ENCODE measurements at places on chromosomes 6 and 20.

DNA sequence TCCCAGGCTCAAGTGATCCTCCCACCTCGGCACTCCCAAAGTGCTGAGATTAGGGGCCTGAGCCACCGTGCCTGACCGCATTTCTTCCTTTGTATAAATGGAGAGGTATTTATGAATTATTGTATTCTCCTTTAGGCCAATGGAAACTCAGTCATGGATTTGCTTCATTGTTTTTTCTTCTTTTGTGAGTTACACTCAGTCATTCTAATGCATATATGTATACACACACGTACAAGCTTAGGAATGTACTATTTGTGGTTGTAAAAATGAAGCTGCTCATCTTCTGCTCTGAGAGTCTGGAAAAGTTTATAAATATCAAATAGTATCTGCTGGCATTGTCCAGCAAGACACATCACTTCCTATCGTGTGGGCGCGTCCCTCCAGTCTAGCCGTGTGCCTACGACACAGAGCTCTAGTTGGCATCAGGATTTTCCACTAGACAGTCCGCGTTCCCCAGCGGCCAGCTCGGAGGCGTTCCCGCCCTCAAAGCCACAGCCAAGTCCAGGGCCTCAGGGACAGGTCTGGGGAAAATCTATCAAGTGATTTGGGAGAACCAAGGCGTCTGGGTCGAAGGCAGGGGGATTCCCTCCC, 215.2 kb downstream of the NFATC2 start:
- DNase-seq = no peak

GRCh38 chr6:155115893-155116570, 120.9 kb downstream of the TIAM2 start:
- DNase-seq = no peak

- DNase-seq = no peak
These were observed 102.1 kb upstream of the PHACTR1 start for GRCh38 chr6:12614456-12614855.

DNA sequence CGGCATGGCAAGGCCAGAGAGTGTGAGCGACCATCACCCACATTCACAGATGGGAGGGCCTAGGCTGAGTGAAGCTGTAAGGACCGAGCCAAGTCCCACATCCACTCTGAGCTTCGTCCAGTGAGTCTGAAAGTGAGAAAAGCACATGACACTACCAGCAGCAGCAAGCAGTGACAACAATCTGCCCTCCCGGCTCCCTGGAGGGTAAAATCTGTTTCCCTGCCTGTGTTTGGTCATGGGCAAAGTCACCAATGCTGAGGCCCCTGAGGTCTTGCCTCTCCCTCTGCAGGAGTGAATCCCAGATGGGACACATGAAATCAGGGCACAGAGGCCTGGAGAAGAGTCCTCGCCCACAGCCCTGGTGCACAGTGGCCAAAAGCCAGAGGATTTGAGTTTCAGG, 6.4 kb upstream of the CST7 start:
- no peak for DNase-seq

GRCh38 chr20:51386586-51386985, 155.9 kb downstream of the NFATC2 start:
- no peak for DNase-seq

DNA sequence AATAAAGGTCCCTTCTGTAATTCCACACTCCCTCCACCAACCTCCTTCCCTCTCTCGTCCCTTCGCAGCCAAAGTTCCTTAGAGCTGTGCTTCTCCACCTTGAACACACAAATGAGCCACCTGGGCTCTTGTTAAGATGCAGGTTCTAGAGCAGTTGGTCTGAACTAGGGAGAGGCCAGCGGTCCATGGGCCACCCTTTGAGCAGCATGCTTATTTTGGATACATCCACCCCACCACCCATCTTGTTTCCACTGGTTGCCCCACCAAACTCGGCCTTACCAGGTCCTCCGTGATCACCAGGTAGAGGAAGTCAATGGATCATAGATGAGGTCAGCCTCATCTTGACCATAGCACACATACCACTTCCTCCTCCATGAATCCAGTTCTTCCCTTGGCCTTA, 7.3 kb upstream of the BPIFA2 start:
- no peak for DNase-seq

DNA sequence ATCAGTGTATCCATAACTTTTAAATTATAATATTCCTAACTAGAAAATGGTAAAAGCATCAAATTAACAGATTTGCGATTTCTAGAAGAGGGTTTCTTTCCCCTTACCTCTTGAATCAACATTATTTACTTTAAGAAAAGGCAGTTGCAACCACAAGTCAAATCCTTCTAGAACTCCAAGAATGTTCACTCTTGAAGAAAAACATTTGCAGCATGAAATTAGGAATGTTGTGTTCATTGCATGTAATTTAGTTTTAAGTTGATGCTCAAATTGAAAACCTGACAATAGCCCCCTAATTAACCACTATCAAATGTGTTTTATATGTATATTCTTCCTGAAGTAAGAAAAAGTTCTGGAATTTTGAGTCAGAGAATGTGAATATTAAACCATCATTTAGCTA, 2.3 kb upstream of the REV3L start:
- DNase-seq = no peak

GRCh38 chr6:168326294-168327261, 7.0 kb upstream of the DACT2 start:
- DNase-seq = no peak

- DNase-seq = no peak
These were observed 33.2 kb downstream of the ANKS1A start for GRCh38 chr6:34922177-34922663.

DNA sequence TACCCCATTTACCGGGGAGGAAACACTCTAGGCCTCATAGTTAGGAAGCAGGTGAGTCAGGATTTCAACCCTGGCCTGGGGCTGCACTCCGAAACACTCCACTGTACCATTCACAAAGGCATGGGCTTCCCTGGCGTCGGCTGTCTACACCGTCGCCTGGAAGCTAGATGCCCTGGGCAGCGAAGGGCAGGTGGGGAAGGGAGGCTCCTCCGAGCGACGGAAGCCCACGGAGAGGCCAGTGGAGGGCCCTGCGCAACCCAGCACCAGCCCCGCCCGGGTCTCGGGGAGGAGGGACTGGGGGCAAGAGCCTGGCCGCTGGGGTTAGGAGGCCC, 16.1 kb downstream of the SDCBP2 start:
- no peak for DNase-seq

DNA sequence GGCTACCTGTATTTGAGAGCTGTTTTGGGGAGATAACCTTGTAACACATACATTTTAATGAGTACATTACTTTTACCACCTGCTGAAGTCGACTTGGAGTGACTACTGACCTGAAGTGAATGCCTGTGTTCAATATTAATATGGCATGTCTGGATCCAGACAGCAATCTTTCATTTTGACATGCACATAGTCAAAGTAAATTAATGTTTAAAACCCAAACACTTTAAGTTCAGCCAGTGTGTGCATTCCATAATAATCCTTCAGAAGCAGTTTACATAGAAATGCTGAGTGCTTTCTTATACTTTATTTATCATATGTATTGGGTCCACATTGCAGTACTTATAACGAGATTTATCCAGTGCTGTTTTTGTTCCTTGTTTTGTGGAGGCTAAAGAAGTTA, 38.0 kb downstream of the CDKAL1 start:
- DNase-seq = no peak

GRCh38 chr6:14384175-14384949, 266.8 kb downstream of the CD83 start:
- no peak for DNase-seq

DNA sequence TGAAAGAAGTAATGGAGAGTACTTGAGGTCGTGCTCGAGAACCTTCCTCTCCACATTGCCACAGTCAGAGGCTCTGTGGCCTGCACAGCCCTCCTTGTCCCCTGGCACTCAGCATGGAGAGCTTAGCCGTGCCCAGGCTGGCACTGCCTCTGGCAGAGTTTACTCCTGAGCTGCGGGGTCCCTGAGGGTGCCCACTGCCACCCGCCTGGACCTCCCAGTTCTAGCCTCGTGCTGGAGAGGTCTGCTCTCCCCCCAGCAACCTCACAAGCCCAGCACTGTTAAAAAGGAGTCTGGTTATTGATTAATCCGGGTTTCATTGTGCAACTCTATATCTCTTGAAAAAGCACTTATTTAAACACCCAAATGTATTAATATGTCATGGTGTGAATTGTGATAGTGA, 226.8 kb downstream of the TMEM242 start:
- DNase-seq = peak; percentile 46

- peak; percentile 68 for DNase-seq
These were observed 684 bp downstream of the PAQR8 start for GRCh38 chr6:52362443-52363227.

- DNase-seq = no peak
These were observed 143.6 kb downstream of the ALDH8A1 start for GRCh38 chr6:134806180-134806798.

DNA sequence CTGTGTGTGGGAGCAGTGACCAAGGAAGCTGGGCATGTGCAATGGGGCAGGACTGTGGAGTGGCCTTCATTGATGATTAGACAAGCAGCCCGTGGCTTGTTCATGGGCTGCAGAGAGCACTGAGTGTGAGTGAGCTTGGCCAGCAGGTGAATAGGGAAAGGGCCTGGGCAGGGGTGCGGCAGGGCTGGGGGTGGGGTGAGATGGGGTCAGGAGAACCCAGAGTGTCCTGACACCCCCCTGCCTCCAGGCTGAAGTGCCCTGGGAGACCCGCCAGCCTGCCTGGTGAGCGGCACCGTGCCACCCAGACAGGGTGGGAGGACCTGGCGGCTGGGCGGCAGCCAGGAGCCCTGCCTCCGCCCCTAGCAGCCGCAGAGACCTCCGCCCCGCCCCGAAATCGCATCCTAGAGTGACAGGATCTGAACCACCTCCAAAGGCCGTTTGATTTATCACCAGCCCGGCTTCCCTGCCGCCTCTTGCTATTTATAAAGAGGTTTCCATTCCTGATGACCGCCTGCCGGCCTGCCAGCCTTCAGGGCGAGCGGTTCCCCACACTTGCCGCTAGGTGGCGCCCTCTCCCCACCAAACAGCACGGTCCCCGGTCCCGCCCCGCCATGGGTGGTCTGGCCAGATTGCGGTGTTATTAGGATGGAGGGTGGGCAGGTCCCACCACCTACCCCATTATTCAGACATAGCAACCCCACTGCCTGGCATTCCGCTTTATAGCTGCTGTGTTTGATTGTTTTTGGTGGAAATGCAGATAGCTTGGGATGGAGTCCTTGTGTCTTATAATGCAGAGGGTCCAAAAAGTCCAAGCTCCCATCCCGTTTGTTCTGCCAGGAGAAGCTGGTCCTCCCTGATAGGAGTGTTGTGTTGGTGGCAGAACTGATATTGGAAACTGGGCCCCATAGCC, 3.5 kb downstream of the MYLK2 start:
- peak; percentile 84 for DNase-seq

DNA sequence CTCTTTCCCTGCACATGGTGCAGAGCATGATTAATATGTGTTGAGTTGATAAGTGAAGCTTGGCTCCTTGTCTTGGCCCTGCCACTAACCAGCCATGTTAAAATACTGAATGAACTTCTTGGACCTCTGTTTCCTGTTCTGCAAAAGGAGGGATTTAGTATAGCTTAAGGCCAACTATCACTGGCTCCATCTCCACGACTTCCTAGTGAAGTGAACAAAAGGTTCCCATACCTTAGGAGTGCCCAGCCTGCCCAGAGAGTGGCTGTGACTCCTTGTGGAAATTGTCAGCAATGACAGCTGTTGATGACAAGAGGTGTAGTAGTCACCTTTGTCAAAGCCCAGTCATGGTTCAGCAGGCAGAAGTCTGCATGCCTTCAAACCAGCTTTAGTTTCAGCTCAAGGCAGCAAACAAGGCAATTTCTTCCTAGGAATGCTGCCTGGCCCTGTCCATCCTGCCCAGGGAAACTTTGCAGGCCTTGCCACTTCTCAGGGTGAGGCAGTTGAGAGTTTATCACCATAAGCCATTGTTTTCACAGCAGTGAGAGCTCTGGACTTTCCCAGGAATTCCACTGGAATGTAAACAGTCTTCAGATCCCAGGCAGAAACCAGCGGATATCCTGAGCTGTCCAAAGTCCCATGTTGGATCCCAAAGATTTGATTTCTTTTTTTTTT, 169.7 kb upstream of the TNFAIP3 start:
- DNase-seq = no peak

DNA sequence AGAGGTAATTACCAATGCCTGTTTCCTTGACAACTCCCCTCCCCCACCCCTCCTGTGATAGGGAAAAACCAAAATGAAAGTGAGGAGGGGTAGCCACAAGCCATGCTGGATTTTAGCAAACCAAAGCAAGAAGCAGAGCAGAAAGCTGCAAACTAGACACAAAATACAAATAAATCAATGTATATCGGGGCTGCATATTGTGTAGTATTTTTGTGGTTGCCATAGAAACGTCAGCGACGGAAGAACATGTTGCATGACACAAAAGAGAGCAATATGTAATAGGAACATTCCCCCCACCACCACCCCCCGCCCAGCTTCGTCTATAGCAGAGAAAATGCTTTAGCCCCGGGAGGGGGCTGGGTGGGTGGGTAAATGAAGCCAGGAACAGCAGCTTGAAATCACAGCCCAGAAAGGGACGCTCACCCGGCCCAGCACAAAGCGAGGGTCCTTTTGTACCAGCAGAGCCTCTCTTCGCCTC, 548 bp downstream of the AGPAT4 start:
- DNase-seq = peak; percentile 26

GRCh38 chr6:26331218-26332073, 33.6 kb upstream of the BTN3A2 start:
- DNase-seq = no peak

- DNase-seq = no peak
These were observed 43.9 kb downstream of the OR2B2 start for GRCh38 chr6:27868311-27868710.

GRCh38 chr20:437787-438486, 24.4 kb downstream of the TBC1D20 start:
- DNase-seq = no peak

DNA sequence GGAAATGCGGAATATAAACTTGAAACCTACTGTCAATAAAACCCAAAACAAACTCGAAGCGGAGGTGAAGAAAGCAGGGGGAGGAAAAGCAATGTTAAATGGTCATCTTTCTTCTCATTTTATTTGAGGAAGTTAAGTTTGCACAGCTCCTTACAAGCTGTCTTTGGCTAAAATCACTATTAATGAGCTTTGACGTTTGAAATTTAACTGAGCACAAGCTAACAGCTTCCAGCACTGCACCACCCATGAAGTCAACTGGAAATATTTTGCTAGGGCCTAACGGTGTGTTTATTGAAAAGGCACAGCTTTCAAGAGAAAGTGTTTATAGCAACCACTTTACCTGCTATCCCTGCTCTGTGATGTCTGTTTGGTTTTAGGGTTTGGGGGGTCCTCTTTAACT, 103.8 kb downstream of the PKHD1 start:
- no peak for DNase-seq

GRCh38 chr6:124478906-124479305, 483.3 kb upstream of the RNF217 start:
- DNase-seq = no peak

GRCh38 chr6:98094696-98095095, 739.7 kb upstream of the POU3F2 start:
- no peak for DNase-seq
